ENCODE measurements at places on chromosomes 4 and X.

DNA sequence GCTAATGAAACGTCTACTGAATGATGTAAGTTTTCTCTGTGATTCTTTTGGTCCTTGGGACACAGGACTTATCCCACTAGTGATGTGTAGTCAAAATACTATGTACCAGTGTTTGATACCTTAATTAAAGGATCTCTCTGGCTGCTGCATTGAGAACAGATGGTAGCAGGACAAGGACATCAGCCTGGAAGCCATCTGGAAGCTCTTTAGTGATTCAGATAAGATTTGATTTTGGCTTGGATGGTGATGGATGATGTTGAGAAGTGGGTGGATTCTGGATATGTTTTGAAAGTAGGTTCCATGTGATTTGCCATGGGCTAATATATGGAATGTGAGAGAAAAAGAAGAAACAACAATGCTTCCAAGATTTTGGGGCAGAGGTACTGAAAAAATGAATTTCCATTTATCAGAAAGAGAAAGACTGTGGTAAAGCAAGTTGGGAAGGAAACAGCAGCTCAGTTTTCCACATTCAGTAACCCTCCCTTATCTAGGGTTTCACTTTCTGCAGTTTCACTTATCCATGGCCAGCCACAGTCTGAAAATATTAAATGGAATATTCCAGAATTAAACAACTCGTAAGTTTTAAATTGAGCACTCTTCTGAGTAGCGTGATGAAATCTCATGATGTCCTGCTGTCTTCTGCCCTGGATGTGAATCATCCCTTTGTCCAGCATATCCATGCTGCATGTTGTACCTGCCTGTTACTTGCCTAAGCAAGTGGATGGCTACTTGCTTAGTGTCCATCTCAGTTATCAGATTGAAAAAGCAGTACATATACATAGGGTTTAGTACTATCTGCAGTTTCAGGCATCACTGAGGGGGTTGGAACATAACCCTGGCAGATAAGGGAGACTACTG, 15.6 kb downstream of the CD38 start:
- DNase-seq: no peak

DNA sequence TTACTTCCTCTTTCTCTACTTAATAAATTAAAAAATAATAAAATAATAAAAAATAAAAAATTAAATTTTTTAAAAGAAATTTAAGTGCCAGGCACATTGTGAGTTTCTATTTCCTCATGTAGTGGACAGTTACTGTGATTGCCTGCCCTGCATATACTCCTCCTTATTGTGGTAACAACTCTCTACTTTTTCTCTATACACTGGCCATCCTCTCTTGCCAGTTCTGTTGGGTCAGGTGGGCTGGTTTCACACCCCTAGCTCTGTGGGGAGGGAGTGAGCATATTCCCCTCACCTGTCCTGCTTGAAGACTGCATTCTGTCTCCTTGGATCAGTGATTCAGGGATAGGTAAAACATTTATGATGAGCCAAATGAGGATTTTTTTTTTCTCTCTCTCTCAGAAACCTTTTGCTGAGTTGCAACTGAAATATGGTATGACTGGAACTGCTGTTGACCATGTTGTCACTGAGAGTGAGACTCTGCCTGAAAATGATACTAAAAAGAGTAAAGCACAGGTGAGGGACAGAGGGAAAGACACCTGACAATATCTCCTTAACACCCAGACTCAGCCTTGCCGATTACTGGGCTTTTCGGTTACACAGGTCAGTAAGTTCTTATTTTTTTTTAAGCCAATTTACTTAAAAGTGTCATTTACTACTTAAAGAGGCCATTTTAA, 37.2 kb downstream of the CXXC4 start:
- DNase-seq: no peak

DNA sequence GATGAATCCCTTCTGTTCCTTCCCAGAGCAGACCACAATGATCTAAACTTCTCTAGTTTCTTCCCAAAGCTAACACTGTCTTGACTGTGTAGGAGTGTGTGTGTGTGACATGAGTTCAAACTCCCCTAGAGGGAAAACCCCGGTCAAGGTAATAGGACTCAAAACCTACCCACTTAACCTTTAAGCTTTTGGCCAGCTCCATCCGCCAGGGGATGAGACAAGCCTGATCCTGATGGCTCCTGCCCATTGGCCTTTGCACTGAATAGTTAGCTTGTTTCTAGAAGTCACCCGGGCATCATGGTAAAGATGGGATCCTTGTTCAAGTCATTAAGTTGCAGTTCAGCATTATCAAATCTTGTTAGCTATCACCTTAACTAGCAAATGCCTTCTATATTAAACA, 738.4 kb downstream of the RPA4 start:
- no peak for DNase-seq

- no peak for DNase-seq
Observed at GRCh38 chr4:135598151-135598550, 1396.6 kb upstream of the PABPC4L start.

- DNase-seq: no peak
Observed at GRCh38 chr4:76904646-76905190, 6.8 kb upstream of the SOWAHB start.

DNA sequence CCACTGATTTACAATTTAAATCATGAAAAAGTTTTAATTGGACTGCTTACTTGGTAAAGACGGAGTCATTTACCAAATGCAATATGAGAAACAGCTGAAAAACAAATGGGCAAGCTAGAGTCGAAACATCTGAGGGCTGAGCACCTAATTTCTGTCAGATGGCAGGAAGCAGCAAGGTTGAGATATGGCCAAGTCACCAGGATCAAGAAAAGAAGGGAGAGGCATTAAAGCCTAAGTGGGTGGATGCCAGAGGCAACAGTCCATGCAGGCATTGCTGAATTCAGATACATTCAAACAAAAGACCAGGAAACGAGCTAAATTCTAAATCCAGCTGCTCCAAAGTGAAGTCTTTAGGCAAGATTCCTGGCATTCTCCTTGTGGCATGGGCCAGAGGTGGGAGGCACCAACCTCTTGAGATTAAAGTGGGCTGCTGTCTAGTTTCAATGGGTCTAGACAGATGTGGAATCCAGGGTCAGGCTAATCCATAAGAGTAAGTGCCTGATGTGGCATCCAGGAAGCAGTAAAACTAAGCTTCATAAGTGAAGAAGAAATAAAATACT, 8.0 kb upstream of the ARSJ start:
- no peak for DNase-seq

DNA sequence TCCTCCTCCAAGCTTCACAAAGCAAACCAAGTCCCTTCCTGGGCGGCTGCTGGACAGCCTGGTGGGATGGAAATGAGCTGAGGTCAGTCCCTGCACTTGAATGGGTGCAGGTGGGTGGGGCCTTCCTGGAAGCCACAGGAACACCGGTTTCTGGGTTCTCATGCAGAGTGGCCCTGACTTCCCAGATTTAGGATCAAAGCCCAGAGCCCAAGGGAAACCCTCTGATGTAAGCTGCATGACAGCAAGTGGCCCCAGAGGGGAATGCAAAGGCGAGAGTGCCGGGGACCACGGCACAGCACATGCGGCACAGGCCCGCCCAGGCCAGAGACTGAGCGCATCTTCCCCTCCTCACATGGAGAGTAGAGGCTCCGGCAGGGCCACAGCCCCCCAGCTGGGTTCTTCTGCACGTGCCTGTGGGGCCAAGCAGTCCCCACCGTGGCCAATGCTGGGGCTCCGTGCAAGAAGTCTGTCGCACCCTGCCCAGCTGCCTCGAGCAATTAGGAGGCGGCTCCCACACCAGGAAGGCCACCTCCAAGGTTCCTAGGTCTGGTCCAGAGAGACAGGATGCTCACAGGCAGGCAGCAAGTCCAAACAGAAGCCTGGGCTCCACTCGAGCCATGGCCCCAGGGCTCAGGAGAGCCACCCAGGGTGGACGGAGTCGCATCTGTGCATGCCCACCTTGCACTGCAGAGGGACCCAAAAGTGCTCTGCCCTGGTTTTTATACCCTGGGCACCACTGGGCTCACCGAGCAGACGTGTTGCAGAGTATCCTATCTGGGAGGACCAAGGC, 83.0 kb downstream of the HTRA3 start:
- DNase-seq: no peak

GRCh38 chr4:119707336-119707735, 78.7 kb upstream of the PDE5A start:
- no peak for DNase-seq

GRCh38 chrX:6227935-6228334, 732 bp downstream of the NLGN4X start:
- DNase-seq: no peak

DNA sequence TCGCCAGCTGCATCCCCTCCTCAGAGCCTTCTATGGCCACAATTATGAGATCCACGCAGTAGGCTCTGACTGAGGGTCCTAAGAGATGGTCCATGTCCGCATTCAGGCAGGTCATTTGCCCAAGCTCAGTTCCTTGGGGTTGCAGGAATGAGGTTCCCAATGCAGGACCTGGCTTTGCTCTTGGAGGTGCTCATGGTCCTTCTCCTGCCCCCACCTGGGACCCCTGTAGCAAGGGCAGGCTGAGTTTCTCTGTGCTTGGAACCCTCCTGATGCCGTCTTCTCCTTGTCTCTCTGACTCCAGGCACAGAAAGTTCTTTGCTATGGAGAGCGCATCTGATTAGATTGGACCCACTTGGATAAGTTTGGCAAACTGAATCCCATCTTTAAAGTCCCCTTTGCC, 16.5 kb upstream of the SHOX start:
- no peak for DNase-seq

- no peak for DNase-seq
Observed at GRCh38 chrX:45912316-45912715, 632.9 kb downstream of the ZNF674 start.

DNA sequence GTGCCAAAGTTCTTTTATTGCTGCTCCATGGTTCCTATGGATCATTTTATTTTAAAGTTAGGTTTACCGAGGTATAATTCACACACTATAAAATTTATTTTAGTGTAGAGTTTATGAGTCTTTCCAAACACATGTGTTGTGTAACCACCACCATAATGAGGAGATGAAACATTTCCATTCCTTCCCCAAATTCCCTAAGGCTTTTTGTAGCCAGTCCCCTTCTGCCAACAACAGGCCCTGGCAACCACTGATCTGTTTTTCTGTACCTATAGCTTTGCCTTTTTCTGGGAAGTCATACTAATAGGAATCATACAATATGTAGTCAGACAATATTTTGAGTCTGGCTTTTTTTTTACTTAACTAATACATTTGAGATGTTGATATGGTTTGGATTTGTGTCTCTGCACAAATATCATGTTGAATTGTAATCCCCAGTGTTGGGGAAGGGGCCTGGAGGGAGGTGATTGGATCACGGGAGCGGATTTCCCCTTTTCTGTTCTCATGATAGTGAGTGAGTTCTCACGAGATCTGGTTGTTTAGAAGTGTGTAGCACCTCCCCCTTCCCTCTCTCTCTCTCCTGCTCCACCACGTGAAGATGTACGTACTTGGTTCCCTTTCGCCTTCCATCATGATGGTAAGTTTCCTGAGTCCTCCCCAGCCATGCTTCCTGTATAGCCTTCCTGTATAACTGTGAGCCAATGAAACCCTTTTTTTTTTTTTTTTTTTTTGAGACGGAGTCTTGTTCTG, 59.6 kb upstream of the DHX15 start:
- DNase-seq: no peak

GRCh38 chr4:754221-755120, 48.8 kb downstream of the PCGF3 start:
- no peak for DNase-seq

GRCh38 chr4:140869446-140869845, 113.3 kb upstream of the TBC1D9 start:
- no peak for DNase-seq

DNA sequence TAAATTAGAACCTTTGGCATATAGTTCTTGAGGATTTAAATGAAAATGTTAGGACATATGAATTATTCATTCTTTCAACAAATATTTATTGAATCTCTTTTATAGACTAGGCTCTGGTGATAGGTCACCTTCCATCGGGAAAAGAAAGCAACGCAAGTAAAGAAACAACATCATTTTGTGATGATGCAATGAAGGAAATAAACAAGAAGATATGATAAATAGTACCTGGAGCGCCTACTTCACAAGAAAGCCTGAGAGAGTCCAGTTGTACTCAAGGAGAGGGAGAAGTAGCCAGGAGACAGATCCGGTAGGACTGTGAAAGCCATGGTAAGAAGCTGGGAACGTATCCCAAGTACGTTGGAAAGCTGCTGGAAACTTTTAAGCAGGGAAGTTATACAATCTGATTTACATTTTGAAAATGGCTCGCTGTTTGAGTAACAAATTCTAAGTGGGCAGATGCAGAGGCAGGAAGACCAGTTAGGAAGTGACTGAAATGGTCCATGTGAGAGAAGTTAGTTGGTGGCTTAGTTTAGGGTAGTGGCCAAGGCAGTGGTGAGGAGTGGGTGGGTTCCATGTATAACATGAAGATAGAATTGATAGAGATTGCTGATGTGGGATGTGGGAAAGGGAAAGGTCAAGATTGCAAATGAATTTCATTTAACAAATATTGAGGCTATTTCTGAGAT, 17.7 kb upstream of the CPE start:
- peak; percentile 19 for DNase-seq

DNA sequence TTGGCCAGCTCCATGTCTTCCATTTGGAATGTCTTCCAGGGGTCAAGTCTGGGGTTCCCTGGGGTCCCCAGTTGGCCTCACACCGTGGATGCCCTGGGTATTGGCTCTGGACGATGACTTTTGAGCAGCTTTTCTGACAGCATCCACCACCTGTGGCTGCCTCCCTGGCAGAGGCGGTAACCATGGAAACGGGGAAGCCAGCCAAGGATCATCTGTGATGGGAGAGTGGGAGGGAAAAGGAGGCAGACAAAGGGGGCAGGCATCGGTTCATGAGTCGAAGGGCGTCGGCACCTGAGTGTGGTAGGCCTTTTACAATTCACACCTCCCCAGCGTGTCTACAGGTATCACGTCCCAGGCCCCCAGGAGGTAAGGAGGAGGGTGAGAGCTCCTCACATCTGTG, 152.2 kb downstream of the ASMT start:
- no peak for DNase-seq
